Activated CD8-positive, alpha-beta memory T cell treated with anti-CD3 and anti-CD28 coated beads, Interleukin-2, amount 10 ng/mL, durations not matched to agents 7 days and 5 days (primary cell): ENCODE measurements at places on chromosomes 2 and 18.

GRCh38 chr18:8989017-8989416, 113.5 kb upstream of the NDUFV2 start:
- H3K36me3 ChIP-seq, result no peaks in the 10 kb centered on the region
- H3K4me3 ChIP-seq, result no peak overlapping the region
- DNase-seq, result no peak
- H3K27ac ChIP-seq, result no peak overlapping the region
- peaks cover 12% of the 10 kb centered on the region for H3K4me1 ChIP-seq

DNA sequence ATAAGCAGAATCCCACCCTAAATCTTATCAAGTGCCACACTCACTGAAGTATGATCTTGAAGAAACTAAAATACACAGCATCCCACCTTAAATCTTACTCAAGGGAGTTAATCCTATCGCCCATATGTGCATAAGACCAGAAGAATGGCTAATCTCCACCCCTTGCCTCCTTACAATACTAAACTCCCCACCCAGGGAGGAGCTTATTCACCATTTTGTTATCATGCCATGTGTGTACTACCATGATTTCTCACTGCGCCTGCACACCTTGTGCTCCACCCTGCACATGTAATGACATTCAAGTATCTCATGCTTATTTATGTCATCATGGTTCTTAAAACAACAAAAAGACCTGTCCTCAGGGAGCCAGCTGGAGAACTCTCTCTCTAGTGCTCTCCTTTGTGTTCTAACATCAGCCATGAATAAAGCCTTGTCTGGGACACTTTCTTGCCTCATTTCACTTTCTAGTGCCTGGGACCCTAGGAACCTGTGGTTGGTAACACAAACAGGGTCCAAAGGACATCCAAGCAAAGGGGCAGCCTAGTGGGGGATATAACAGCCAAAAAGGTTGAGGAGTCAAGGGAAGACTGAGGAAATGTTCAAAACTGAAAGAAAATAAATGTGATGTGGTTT, 87.4 kb downstream of the SLC66A3 start:
- no peak overlapping the region for H3K4me3 ChIP-seq
- H3K4me1 ChIP-seq, result peaks cover 4% of the 10 kb centered on the region
- H3K36me3 ChIP-seq, result peaks cover 6% of the 10 kb centered on the region
- no peaks in the 10 kb centered on the region for H3K27me3 ChIP-seq
- no peak overlapping the region for H3K27ac ChIP-seq

GRCh38 chr2:177328056-177328455, 63.5 kb upstream of the NFE2L2 start:
- H3K27ac ChIP-seq, result no peak overlapping the region
- DNase-seq, result no peak
- H3K4me3 ChIP-seq, result no peak overlapping the region
- peaks cover 8% of the 10 kb centered on the region for H3K4me1 ChIP-seq

DNA sequence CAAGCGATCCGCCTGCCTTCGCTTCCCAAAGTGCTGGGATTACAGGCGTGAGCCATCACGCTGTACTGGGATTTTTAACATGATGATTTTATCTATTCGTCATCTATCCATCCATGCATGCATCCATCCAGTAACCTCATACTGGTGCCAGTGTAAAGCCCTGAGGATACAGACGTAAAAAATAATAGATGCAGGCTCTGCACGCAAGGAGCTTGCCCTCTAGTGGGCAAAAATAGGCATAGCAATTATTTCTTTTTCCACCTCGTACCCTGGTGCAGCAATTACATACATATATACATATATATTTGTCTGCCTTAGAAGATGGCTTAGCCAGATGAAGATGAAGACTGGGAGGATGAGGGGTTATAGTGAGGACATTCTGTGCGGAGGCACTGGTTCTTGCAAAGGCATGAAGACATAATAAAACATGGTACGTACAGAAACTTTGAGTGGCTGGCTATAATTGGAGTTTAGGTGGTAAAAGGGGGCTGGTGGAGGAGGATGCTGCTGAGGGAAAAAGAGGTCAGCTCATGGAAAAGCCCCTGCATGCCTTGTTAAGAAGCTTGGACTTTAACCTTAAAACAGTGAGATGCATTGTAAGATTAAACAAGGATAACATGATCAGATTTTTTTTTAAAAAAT, 19.6 kb upstream of the RPIA start:
- peaks cover 10% of the 10 kb centered on the region for H3K27me3 ChIP-seq
- no peaks in the 10 kb centered on the region for H3K36me3 ChIP-seq
- H3K4me3 ChIP-seq, result no peak overlapping the region
- H3K27ac ChIP-seq, result no peak overlapping the region
- H3K4me1 ChIP-seq, result peaks cover 4% of the 10 kb centered on the region

GRCh38 chr2:179104736-179105135, 54.8 kb upstream of the CCDC141 start:
- H3K27ac ChIP-seq, result no peak overlapping the region
- no peak overlapping the region for H3K4me3 ChIP-seq
- no peak for DNase-seq
- no peaks in the 10 kb centered on the region for H3K27me3 ChIP-seq
- peaks cover 27% of the 10 kb centered on the region for H3K4me1 ChIP-seq

DNA sequence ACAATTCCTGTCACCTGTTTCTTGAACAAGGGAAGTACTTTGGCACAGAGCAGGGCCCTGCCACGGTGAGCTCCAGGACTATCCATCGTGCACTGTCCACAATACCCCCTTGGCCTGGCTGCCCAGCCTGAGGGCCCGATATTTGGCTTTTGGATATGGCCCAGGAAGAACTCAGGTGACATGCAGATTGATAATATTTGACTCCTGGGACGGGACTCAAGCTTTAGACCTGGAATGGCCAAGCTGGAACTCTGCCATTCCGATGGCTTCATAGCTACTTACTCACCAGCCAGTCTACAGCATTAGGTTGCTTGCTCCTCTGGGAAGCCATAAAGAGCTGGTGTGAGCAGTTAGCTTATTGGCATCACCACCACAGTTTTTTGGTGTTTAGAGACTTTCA, 26.6 kb downstream of the EML6 start:
- no peak overlapping the region for H3K4me3 ChIP-seq
- no peaks in the 10 kb centered on the region for H3K27me3 ChIP-seq
- no peaks in the 10 kb centered on the region for H3K36me3 ChIP-seq
- no peak for DNase-seq
- no peaks in the 10 kb centered on the region for H3K4me1 ChIP-seq

DNA sequence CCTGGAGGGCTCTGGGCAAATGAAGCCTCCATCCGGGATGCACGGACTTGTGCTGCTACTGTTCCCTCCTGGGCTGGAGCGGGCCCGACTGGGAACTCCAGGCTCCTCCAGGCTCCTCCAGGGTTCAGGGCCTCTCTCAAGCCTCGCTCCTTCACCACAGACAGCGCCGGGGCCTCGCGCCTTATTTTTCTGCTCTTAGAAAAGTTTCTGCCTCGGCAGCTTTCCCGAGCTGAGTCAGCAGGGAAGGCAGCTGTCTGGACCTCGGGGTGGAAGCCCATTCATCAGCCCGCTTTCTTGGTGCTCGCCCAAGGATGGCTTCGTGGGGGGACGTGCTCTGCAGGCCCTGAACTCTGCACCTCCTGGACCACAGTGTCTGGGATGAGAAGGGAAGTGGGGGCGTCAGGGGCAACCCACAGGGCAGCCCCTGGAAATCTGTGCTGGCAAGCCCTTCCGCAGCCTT, 12.9 kb upstream of the TEX51 start:
- H3K4me1 ChIP-seq, result peaks cover 2% of the 10 kb centered on the region
- no peak overlapping the region for H3K4me3 ChIP-seq
- no peaks in the 10 kb centered on the region for H3K36me3 ChIP-seq

DNA sequence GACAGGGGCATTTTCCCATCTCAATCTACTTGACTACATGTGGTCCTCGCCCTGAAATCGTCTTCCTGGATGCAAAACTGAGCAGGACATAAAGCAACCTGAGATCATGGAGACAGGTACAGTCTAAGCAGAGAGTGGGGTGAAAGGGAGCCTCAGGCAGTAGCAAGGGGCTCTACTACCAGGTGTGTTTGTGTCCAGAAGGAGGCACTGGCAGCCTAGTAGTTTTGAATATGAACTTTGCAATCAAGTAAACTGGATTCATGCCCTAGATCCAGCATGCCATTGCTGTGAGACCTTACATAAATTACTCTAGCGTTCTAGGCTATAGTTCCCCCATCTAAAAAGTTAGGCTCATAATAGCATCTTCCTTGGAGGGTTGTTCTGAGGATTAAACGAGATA, 147.4 kb downstream of the TXNL1 start:
- H3K27ac ChIP-seq, result no peak overlapping the region
- H3K4me3 ChIP-seq, result no peak overlapping the region
- H3K27me3 ChIP-seq, result no peaks in the 10 kb centered on the region

DNA sequence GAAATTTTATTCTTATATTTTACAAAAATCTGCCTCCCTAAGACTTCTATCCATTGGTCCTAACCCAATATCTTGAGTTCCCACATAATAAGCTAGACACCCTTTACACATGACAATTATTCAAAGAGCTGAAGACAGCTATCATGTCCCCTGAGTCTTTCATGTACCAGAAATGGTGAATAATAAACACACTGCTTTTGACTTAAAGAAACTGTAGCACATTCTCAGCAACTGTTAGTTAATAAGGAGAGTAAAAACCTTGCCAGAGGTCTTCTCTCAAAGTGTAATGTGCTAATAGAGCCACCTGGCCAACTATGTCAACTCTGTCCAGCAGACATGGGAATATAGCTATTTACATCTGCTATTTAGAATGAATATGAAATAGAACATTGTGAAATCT, 109.7 kb upstream of the ARL5A start:
- H3K36me3 ChIP-seq, result no peaks in the 10 kb centered on the region
- no peak overlapping the region for H3K4me3 ChIP-seq
- peaks cover 26% of the 10 kb centered on the region for H3K27me3 ChIP-seq
- no peak for DNase-seq

DNA sequence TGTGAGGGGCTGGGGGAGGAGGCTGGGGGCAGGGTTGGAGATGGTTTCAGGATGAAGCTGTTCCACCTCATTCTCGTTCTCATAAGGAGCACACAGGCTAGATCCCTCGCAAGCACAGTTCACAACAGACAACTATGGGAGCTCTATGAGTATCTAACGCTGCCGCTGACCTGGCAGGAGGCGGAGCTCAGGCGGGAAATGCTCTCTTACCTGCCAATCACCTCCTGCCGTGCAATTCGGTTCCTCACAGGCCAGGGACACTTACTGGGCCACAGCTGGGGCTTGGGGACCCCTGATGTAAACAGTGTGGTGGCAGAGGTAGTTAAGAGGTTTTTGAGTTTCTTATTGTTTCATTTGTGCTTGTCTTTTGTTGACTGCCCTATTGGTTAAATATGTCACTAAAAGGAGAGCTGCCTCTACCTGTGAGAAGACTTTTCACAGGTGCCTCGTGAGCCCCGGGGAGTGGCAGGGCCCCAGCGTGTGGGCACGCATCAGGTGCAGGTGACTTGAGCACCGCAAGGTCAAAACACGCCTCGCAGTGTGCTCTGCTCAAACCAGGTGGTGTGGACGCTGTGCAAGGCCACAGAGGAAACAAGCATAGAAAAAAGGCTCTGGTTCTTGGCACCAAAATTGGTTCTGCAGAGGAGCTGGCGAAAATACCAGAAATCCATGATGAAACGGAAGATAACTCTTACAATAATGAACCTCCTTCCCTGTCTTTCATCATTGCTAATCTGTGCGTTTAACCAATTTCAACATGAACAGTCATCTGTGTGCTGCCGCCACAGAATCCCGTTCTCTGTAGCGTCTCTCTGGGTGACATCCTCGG, 10.2 kb downstream of the MLPH start:
- H3K4me1 ChIP-seq, result no peaks in the 10 kb centered on the region
- no peak overlapping the region for H3K4me3 ChIP-seq
- no peaks in the 10 kb centered on the region for H3K36me3 ChIP-seq
- H3K27ac ChIP-seq, result no peak overlapping the region
- H3K27me3 ChIP-seq, result peaks cover 31% of the 10 kb centered on the region

GRCh38 chr2:234355021-234355720, 141.7 kb downstream of the ARL4C start:
- peaks cover 26% of the 10 kb centered on the region for H3K36me3 ChIP-seq
- no peaks in the 10 kb centered on the region for H3K27me3 ChIP-seq

DNA sequence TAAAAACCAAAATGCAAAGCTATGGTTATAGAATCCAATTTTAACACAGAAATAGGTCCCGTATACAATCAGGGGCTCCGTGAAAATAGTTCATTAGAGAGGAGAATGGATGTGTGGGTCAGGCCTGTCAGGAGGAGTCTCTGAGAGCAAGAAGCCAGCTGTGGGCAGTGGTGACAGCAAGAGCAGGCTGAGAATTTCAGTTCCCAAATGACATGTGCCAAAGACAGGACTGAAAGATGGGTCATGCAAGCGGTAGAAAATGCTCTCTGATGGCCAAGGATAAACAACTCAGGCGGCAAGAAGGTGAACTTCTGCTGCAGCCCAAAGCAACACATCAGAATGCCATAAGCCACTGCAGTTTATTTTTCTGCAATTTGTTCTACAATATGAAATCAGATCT, 100.4 kb downstream of the CCDC141 start:
- H3K4me3 ChIP-seq, result no peak overlapping the region
- H3K27me3 ChIP-seq, result no peaks in the 10 kb centered on the region
- H3K36me3 ChIP-seq, result no peaks in the 10 kb centered on the region
- no peak overlapping the region for H3K27ac ChIP-seq
- H3K4me1 ChIP-seq, result no peaks in the 10 kb centered on the region

DNA sequence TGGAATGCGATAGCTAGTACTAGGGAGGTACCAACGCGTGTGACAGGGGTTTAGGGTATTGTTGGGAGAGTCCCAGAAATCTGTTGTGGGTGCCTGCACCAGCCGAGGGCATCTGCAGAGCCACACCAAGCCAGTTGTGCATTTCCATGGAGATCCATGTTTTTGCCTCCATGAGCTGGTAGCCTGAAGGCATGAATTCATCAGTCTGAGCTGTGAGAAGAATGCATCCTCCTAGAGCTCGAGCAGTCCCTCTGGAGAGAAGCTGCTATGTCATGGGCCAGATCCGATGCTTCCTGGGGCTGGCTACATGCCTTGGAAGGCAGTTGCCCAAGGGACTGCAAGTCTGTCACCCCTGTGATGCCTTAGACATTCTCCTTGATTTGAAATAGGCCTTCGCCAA, 57.9 kb downstream of the LIPG start:
- no peak for DNase-seq
- H3K4me3 ChIP-seq, result no peak overlapping the region
- no peak overlapping the region for H3K27ac ChIP-seq
- peaks cover 27% of the 10 kb centered on the region for H3K27me3 ChIP-seq

- H3K27me3 ChIP-seq, result no peaks in the 10 kb centered on the region
- DNase-seq, result no peak
- H3K4me1 ChIP-seq, result peaks cover 14% of the 10 kb centered on the region
- no peak overlapping the region for H3K4me3 ChIP-seq
- no peaks in the 10 kb centered on the region for H3K36me3 ChIP-seq
These were observed 73.2 kb downstream of the ASB1 start for GRCh38 chr2:238499731-238500580.

DNA sequence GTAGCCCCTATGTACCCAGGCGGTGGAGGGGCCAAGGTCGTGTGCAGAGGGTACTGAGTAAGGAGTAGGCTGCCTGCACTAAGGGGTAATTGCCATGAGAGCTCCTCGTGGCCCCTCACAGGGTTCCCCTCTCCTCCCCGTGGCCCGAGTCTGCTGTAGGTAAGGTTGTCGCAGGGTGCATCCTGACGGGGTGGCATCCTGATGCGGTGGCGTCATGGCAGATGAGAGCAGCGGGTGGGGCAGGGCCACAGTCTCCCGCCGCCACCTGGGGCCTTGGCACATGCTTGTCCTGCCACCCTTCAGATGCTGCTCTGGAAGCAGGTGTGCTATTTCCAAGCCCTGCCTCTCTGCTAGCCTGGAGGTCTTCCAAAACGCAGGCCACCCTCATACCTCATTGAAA, 89.7 kb downstream of the EIPR1 start:
- no peak for DNase-seq
- H3K4me3 ChIP-seq, result no peak overlapping the region
- no peak overlapping the region for H3K27ac ChIP-seq
- H3K27me3 ChIP-seq, result no peaks in the 10 kb centered on the region
- peaks cover 22% of the 10 kb centered on the region for H3K36me3 ChIP-seq
